ENCODE measurements at places on chromosomes 11 and 22. TPM values are rescaled to one million over a fixed set of nuclear protein-coding genes. Genes with fewer than 3 reads are reported as not detected.

- H3K36me3 ChIP-seq: no peaks in the 10 kb centered on the region
- H3K27ac ChIP-seq: no peak overlapping the region
- no peak for DNase-seq
- no peak overlapping the region for H3K4me3 ChIP-seq
- peaks cover 21% of the 10 kb centered on the region for H3K4me1 ChIP-seq
- H3K27me3 ChIP-seq: no peaks in the 10 kb centered on the region
Measured at GRCh38 chr22:23783265-23784150, 3.3 kb upstream of the SMARCB1 start.

GRCh38 chr22:46224044-46224897 lies 25.8 kb downstream of the CDPF1 start:
- H3K4me3 ChIP-seq: no peak overlapping the region
- no peaks in the 10 kb centered on the region for H3K4me1 ChIP-seq
- DNase-seq: no peak
- H3K36me3 ChIP-seq: no peaks in the 10 kb centered on the region
- no peaks in the 10 kb centered on the region for H3K27me3 ChIP-seq

GRCh38 chr22:26718905-26719304 lies 61.5 kb downstream of the MIAT start:
- DNase-seq: no peak
- no peaks in the 10 kb centered on the region for H3K27me3 ChIP-seq
- no peak overlapping the region for H3K27ac ChIP-seq
- no peaks in the 10 kb centered on the region for H3K4me1 ChIP-seq
- H3K4me3 ChIP-seq: no peak overlapping the region

Gene FREY1
- not detected for total RNA-seq

Gene ACTN3
- 1.2 TPM for total RNA-seq

DNA sequence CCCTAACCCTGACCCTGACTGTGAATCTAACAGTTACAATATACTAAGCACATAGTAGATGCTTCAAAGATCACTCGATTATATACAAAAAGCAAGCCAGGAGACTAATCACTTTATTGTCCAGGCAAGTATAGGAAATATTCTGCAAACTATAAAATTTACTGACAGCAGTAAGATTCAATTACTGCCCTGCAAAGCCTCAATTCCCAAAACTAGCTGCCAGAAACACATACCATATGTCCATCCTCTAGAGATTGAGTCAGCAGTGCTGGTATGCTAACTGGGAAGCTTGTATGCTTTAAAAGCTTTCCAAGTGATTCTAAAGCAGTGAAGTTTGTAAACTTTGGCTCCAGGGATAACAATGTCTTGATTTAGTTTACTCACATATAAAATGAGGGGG lies 26.1 kb downstream of the CSTF3 start:
- no peak overlapping the region for H3K27ac ChIP-seq
- no peaks in the 10 kb centered on the region for H3K27me3 ChIP-seq
- H3K4me3 ChIP-seq: no peak overlapping the region
- no peak for DNase-seq

DNA sequence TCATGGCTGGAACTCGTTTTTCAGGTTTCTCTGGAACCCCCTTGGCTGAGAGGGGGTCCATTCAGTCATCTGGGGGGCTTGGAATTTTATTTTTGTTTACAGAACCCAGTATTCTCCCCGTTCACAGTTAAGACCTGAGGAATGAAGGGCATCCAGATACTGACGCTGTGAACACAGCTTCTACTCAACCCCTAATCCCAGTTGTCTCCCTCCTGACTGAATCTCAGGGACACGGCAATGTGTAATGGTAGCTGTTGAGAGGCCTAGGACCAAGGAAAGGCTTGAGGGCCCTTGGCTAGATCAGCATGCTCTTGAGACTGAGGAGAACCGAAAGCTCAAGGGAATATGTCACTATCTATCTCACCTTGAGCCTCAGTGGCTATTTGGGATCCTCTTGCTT lies 113.6 kb downstream of the SWAP70 start:
- no peak for DNase-seq
- no peak overlapping the region for H3K27ac ChIP-seq
- no peaks in the 10 kb centered on the region for H3K27me3 ChIP-seq
- H3K4me1 ChIP-seq: peaks cover 13% of the 10 kb centered on the region
- H3K4me3 ChIP-seq: no peak overlapping the region

- no peaks in the 10 kb centered on the region for H3K4me1 ChIP-seq
- H3K4me3 ChIP-seq: no peak overlapping the region
- peaks cover 26% of the 10 kb centered on the region for H3K27me3 ChIP-seq
- no peak overlapping the region for H3K27ac ChIP-seq
- DNase-seq: no peak
Measured at GRCh38 chr22:50007057-50007511, 5.5 kb downstream of the IL17REL start.

Gene SLC22A12
- not detected for total RNA-seq

DNA sequence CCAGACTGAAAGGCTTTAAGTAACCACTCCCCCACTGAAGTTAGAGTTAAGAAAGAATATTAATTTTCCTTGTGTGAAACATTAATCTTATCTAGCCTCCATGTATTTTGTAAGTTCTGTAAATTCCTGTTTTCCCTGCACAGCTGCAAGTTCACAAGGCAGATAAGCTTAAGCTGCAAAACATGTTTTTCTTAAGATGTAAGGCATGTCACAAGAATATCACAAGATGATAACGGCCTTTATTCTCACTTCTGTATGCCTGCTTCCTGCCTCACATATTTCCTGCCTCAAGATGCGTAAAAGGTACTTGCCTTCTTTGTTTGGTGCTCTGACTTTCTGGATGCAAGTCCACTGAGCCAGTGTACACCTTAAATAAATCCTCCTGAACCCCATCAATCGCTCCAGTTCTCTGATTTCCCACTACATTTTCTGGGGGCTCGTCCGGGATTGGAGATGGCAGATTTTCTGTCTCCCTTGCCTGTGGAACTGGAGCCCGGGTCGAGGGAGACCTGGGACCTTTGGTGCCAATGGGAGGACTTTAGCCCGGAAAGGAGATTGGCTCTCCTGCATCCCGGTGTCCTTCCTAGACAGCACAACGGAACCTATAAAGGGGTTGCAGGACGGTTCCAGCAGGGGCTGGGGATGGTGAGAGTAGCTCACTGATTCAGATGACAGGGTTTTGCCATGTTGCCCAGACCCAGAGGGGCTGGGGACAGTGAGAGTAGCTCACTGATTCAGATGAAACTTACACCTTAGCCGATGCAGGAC lies 30.2 kb downstream of the PPARA start:
- H3K36me3 ChIP-seq: no peaks in the 10 kb centered on the region
- H3K27me3 ChIP-seq: no peaks in the 10 kb centered on the region
- H3K27ac ChIP-seq: no peak overlapping the region
- H3K4me1 ChIP-seq: no peaks in the 10 kb centered on the region
- DNase-seq: no peak

Gene F2
- not detected for total RNA-seq
